ENCODE measurements at places on chromosomes 5 and 9. TPM values are rescaled to one million over a fixed set of nuclear protein-coding genes. Genes with fewer than 3 reads are reported as not detected.

DNA sequence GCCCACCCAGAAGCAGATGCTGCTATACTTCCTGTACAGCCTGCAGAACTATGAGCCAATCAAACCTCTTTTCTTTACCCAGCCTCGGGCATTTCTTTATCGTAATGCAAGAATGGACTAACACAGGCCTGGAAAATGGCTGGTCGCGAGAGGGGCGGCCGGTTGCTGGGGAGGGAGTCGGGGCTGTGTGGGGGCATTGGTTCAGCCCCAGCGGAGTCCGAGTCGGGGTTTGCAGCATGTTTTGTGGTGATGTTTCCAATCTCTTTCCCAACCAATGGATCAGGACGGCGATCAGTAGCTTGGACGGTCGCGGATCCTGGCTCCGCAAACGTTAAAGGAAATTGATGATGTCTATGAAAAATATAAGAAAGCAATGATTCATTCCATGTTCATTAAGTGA is 18.7 kb upstream of the IL31RA start:
- DNase-seq, result no peak

DNA sequence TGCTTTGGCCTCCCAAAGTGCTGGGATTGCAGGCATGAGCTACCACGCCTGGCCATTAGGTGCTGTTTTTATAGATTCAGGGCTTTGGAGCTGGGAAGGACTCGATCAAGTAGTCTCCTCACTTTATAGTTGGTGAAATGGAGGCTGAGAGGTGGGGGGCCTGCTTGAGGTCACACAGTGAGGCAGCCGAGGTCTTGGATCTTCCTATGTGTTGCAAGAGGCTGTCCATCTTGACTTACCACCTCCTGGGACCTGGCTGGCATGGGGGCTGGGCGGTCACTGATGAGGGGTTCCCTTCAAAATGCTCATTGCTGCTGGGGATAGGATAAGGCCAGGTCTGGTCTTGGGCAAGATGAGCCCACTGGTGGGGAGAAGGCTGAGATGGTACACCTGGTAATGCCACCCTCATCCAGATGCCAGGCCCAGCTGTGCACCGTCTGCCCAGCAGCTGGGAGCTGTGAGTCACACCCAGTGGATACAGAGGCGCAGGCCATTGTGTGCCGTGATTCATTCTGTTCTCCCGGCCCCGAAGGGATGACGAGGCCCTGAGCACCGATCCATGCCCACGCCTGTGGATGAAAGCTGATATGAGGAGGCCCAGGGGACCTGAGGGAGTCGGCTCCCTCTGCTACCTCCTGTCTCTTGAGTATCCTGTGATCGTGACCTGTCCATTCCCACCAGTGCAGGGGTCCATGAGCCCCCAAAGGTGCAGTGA is 10.5 kb upstream of the NDST1 start:
- DNase-seq, result no peak

LOX gene
- not detected for total RNA-seq

- no peak for DNase-seq
These were observed 246.6 kb downstream of the SLCO4C1 start for GRCh38 chr5:102049517-102049916.

DNA sequence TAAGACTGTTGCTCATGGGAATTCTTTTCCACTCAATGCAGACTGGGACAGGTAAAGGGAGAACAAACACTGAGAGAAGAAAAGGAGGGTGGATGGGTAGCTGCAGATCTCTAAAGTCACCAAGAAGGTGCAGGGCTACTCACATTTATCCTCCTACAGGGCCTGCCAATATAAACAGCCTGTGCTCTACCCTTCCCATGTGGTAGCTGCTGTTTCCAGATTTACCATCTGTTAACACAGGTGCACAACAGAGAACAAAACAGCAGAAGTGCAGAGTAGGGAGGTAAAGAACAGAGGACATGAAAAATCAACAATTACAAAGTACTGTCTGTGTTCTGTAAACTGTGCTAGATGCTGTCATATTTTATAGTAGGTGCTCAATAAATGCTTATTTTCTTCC is 26.0 kb downstream of the JAKMIP2 start:
- no peak for DNase-seq

PRDM9 gene
- not detected for total RNA-seq

- DNase-seq, result no peak
These were observed 49.8 kb downstream of the EBF1 start for GRCh38 chr5:159049844-159050315.

All from CD4-positive, alpha-beta memory T cell (primary cell).